ENCODE measurements at places on chromosomes 12 and 14.

GRCh38 chr12:19191089-19191488 is 61.6 kb downstream of the PLEKHA5 start:
- no peak for DNase-seq

GRCh38 chr12:18946106-18946505 is 183.4 kb upstream of the PLEKHA5 start:
- no peak for DNase-seq

DNA sequence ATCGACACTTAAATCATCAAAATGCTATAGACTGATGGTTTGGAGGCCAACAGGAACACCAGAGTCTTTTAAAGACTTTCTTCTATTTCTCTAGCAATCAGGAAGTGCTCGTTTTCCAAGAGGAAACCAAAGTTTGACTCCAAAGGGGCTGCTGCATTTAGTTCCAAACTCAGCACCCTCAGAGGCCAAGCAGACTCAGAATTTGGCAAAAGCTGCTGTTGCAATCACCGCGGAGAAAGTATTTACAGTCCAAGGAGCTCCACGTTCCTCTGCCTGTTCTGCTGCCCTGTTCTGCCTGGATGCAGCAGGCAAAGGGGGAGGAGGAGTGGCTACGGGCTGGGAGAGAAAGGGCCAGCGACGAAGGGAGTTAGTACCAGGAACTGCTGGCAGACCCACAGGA is 325.1 kb downstream of the BCL11B start:
- no peak for DNase-seq

- no peak for DNase-seq
These were observed 29.2 kb downstream of the SPTB start for GRCh38 chr14:64850369-64851137.

DNA sequence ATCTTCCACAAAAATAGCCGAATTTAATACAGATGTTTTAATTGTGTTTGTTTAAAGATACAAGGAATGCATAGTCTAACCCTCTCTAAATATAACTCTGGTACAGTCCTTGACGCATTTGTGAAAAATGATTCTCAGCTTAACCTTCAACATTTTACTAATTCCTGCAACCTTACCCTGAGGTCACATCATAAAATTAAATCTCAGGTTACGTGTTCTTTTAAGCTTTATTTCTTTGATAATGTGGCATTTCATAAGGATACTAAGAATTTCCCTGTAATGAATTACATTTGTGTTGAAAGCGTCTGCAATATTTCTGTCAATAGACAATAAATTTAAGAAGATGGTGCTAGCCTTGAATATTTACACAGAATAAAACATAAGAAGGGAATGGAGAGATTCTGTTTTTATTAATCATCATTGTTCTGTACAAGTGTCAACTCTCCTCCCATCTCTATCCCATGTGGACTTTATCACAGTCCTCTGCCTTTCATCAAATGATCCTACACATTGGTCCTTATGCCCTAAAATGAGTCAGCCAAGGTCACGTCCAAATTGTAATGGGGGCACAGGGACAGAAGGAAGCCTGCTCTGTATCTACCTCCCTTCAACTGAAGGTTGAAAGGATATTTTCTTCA is 769.3 kb upstream of the FLRT2 start:
- DNase-seq: no peak

DNA sequence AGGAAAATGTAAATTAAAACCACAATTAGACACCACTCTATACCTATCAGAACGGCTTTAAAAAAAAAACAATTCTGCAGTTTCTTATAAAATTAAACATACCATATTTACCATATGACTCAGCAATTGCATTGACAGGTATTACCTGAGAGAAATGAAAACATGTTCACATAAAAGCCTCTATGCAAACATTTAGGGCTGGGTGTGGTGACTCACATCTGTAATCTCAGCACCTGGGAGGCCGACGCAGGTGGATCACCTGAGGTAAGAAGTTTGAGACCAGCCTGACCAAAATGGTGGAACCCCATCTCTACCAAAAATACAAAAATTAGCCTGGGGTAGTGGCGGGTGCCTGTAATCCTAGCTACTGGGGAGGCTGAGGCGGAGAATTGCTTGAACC is 41.1 kb downstream of the SPTB start:
- no peak for DNase-seq

DNA sequence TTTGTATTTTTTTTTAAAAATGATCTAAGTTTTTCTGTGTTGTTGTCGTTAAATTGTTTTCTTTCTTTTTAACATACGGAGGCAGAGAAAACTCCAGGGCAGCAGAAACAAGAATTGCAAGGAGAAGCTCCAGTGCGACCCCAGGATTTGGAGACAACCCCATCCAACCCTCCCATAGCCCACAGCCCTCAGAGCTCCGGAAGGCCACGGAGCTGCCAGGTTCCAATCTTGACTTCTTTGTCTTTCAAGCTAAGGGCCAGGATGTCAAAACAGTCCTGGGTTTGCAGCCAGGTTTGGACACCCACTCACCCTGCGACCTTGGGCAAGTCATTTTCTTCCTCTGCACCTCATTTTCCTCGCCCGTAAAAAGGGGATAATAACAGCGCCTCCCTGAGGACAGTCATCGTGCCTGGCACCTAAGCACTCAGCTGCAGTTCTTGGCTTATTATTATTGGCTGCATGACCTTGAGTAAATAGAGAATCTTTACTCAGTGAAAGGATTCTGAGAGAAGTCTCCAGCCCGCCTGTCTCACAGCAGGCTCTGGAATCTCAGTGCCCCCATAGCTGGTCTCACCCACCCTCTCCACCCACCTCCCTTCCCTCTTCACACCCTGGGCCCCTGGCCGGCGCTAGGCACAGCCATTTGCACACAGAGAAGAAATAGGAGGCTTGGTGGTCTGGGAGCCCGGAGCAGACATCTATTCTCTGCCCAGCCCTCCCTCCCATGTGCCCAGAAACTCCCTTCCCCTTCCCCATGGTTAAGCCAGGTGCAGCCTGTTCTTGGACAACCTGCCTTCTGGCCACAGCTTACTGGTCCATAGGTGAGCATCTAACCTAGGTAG is 79.4 kb upstream of the BCL11B start:
- DNase-seq: no peak

GRCh38 chr12:25495331-25496097 is 57.6 kb downstream of the LMNTD1 start:
- DNase-seq: no peak

DNA sequence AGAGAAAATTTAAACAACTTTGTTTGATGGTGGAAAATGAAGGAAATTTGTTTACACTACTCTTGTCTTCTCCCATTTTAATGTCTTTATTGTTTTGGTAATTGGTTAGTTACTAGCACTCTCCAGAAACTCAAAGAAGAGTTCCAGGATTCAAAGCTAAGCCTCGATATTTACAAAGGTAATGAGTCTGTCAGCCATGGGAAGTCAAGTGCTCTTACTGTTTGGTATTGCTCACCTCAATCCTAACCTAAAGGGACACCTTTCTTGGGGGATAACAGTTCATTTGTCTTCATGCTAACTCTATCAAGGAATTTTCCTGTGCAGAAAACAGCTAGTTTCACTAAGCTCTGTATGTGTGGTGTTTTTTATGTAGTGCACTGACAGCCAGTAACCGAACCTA is 222.9 kb upstream of the LMO3 start:
- no peak for DNase-seq

DNA sequence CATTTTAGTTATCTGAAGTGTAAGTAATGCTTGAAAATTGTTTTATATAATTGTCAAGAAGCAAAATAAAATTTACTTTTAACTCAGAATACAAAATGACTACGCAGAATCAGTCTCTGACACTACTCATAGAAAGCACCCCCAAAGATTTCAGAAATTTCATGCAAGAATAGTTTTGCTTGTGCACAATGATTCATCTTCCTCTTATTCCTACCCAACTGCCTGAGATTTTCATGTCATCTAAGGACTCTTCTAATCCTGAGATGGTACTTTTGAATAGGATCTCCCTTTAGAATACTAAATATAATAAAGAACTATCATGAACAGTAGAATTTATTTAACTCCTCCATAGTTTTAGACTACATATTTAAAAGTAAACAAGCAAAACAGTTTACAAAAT is 485.3 kb upstream of the MGAT4C start:
- no peak for DNase-seq

- no peak for DNase-seq
These were observed 7.8 kb upstream of the ITGB7 start for GRCh38 chr12:53214687-53215455.

DNA sequence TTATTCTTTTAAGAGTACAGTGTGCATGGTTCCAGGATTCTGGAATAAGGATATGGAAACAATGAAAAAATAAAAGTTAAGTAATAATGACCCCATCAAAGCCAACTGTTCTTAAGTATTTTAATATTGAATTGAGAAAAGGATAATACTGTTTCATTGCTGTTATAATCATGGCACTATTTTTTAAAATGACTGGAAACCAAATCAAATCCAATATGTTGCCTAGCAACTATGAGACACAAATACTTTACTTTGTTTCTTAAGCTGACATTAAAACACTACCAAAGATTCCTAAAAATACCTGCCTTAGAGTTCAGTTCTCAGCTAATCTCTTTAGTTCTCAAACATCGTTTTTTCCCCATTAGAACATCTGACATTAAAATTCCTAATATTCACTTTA is 66.4 kb upstream of the OTOGL start:
- DNase-seq: no peak

GRCh38 chr12:87814625-87815024 is 214.6 kb downstream of the C12orf50 start:
- no peak for DNase-seq

DNA sequence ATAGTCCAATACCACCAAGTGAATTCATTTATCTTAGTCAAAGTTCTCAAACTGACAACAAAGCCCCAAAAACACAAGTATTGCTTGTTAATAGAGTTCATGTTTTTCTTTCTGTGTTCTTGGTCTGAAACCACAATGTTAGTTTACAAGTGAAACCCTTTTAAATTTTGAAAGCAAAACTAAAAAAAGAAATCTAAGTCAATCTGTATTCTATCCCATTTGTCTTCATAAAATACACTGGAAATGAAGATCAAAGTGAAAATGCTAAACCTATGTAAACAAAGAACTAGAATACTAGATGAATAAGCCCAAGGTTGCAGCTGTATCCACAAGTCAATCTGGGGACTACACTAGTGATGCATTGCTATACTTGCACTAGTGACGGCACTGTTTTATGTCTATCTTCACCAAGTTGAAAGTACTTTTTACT is 10.4 kb downstream of the MAP4K5 start:
- DNase-seq: no peak

DNA sequence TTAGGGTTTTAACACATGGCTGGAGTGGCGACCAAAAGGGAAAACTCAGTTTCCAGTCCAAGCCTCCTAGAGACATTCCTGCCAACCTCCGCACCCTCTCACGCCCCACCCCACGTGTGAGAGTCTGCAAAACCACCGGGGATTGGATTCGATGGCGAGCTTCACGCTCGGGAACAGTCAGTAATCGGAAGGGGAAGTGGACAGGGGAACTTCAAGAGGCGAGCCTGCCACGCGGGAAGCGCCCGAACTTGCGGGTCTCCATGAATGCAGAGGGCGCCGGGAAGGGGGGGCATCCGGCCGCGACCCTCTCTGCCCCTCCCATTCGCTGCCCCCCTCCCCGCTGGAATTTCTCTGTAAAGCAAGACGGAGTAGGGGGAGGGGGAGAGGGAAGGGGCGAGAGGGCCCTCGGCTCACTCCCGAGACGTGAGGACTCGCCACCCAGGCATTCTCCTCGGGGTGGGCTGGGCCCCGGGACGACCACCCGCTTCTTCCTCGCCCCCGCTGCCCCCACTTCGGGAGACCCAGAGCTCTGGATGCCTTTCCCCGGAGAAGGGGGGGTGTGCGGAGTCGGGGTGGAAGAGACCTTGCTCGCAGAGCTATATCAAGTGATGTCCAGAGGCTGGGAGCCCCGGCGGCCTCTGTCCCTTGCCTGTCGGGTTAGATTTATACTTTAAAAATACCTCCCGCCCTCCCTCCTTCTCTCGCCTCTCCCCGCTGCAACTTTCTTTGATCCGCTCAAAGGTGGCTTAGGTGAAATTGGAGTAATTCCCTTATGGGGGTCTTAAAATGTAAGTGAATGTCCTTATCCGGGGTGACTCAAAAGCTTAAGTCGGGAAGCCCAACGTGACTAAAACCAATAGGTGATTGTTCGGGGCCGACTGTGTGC is 2.5 kb upstream of the CCND2 start:
- peak; percentile 50 for DNase-seq

DNA sequence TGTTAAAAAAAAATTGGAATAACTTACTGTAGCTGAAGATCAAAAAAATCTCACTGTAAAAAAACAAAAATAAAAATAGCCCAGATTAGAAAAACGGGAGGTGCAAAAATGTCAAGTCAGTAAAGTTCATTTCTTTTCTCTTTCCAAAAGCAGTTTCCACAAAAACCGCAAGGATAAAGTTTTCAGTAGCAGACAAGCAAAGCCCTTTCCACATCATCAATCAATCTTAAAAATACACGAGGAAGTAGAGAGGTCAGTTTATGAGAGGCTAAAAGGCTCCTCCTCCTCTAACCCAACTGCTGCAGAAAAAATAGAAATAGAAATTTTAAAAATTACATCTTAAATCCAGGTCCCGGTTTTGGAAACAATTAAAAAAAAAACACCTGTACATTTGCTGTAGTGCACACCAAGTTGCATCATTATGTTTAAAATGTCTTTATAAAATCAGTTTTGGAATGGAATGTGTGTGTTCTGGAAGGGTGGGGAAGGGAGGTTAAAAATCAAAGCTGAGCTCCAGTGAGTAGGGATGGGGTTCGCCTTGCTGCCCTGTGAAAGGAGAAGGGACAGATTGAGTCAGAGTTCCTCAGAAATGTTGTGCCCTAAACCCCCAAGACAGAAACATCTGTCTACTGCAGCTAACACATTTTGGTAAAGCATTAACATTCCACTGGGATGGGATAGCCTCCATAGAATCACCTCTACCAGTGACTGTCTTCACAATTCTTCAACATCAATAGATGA is 5.8 kb downstream of the HNRNPC start:
- no peak for DNase-seq

DNA sequence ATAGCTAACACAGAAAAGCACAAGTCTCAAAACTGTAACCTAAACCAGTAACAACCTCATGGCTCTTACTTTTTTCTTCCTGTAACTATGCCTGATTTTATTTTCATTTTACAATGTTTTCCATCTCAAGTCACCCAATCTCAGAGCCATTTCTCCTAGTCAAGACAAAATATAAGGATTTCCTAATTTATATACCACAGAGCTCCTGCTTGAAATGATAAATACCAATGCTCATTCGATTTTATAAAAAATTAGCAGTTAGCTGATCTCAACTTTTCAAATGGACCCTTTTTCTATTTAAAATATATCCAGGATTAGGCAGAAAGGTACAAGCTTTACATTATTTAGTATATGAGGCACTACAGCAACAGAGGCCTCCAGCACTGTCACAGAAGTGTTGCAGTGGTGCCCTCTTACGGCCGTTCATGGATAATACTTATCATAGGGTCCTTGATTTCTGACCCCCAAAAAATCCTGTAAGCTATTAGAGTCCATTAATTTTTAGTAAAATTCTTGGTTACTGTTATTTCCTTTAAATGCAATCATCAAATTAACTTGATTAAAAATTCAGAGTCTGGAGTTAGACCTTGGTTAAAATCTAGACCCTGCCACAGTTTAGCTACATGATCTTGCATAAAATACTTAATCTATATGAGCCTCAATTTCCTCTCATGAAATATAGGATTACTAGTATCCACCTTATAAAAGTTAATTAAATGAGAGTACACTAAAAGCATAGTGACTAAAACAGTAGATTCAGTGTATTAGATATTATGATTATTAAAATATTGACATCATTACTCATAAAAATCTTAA is 68.3 kb downstream of the SEC23A start:
- no peak for DNase-seq

Data from stimulated activated CD4-positive, alpha-beta T cell treated with anti-CD3 and anti-CD28 coated beads, Interleukin-1b, Interleukin-23, amount 100 ng/mL, for 24 hours (primary cell).